ENCODE measurements at places on chromosomes 1 and 21.
A peak's percentile ranks its signal among the peaks of the same experiment; 100 is the strongest.

DNA sequence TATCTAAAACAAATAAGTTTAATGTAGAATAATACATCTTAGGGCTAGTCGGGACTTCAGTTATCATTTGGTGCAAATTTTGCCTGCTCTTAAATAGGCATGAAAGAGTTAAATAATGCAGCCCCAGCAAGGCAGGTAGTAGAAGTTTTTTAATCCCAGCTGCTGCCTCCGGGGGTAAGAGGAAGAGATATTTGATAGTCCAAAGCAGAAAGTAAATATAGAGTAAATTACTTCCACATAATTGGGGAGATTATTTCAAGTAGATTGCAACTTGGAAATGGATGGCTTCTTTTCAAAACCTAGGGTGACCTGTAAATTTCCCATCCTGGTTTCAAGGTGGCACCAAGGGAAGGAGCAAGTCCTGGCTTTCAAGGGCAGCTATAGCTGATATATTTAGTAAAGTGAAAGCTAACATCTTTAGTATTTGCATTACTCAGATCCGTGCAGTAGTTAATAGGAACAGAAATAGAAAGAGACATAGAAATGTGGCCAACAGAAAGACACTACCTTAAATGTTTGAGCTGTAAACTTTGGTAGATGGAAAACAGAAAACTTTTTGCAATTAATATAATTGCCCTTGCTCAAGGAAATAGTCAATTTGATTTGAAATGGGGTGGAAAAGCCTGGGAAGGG lies 109.1 kb downstream of the LMO4 start:
- no peak for DNase-seq

GRCh38 chr21:16535102-16535422 lies 805.3 kb downstream of the USP25 start:
- DNase-seq, result no peak

DNA sequence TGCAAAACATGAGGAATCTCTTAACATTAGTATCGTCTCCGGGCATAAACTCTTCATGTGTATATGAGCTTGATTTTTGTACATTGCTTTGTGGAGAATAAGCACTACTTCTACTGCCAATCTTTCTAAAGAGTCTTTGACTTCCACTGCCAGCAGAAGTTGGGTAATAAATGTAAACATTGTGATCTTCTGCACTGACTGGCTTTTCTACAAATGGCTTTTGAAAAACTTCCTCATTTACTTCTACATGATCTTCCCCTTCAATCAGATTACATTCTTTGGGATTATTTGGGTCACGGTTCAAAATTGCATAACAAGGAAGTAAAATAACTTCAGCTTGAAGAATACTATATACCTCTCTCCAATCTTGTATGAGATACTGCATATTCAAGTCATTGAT lies 30.4 kb upstream of the SLC44A5 start:
- DNase-seq, result no peak

GRCh38 chr1:168627370-168627769 lies 51.0 kb downstream of the XCL1 start:
- DNase-seq, result no peak

- DNase-seq, result no peak
These were observed 317.7 kb upstream of the DAB1 start for GRCh38 chr1:57741521-57741920.

GRCh38 chr1:2335721-2336455 lies 55.5 kb downstream of the MORN1 start:
- DNase-seq, result no peak

DNA sequence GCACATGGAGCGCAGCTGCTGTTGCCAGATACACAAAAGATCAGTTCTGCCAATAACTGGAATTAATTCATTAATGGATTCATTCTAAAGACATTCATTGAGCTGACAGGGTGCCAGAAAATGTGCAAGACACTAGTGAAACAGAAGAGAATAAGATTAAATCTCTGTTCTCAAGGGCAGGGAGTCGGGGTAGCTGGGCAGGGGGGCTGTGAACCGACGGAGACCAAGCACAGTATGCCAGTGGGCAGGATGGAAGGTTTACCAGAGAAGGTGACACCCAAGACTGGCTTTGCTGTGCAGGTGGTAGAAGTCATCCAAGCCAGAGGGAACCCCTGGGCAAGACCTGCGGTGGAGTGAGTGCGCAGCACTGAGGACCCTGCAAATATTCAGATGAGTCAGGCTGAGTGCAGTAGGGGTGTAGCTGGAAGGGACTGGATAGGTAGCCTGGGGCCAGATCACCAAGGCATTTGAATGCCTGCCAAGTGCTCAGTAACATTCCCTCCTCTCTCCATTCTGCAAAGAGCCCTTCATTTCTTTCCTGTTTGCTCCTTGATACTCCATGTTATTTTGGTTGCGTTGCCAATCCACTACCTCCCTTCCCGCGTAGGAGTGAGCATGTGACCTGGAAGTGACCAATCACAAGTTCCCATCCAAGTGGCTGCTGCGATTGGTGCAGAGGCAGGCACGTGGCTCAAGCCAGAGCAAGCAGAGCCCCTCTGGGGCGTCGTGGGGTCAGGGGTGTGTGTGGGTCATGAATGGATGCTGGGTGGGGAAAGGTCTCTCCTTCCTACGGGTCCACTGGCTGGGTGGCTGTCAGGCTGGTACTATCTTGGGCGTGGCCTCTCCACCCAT lies 413.1 kb downstream of the PTPRU start:
- no peak for DNase-seq

GRCh38 chr1:115888976-115889375 lies 48.0 kb upstream of the NHLH2 start:
- no peak for DNase-seq

DNA sequence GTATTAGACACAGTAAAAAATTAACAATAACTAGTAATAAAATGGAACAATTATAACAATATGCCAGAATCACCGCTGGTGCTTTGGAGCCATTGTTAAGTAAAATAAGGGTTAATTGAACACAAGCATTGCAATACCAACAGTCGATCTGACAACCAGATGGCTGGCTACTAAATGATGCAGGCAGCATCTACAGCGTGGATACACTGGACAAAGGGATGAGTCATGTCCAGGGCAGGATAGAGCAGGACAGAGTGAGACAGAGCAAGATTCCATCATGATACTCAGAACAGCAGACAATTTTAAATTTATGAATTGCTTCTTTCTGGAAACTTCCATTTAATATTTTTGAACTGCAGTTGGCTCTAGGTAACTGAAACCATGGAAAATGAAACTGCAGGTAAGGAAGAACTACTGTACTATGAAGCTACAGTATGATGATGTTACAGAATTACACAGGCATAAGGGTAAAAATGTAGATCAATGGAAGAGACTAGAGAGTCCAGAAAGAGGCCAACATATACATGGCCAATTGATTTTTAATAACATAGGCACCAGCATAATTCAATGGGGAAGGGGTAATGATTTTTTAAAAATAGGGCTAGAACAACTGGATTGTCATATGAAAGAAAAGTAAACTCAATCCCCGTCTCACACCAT lies 168.7 kb downstream of the RRAGC start:
- DNase-seq, result no peak

- peak; percentile 81 for DNase-seq
These were observed 23.3 kb downstream of the CNIH4 start for GRCh38 chr1:224380003-224380402.

- DNase-seq, result no peak
These were observed 12.8 kb downstream of the DIP2A start for GRCh38 chr21:46471514-46471913.

DNA sequence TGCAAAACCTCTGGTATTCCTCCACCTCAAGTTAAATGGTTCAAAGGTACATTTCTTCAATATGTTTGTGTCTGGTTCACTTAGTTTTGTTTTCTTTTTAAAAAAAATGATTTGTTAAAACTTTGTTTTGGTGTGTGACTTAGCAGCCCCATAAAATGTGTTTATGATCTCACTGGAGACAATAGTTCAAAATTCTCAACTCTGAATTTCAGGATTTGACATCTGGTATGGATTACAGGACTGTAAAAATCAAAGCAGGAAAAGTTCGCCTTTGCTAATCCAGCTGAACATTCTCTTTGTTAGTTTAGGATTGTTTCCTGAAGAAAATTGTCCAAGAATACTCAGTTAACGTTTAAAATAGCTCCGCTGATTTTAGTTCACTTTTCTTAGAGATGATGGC lies 231.7 kb downstream of the HMCN1 start:
- DNase-seq, result no peak

GRCh38 chr1:226697151-226697928 lies 41.7 kb downstream of the ITPKB start:
- no peak for DNase-seq

- DNase-seq, result no peak
These were observed 334.7 kb upstream of the PRMT6 start for GRCh38 chr1:106721790-106722189.

DNA sequence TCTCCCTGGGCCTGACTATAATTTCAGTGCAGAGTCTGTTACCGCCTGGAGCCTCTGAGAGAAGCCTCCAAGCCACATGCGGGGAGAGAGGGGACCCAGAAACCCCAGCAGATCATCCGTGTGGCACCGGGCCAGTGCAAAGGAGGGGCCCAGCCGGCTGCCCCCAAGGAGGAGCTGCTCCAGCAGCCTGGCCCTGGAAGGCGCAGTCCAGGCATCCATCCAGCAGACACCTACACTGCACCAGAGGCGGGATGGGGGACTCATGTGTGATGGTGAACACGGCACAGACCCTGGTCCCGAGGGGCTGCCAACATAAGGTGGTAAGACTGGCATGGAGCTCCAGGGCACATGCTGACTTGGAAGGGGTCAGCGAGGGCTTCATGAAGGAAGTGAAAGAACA lies 39.6 kb upstream of the CLSTN1 start:
- DNase-seq, result no peak

GRCh38 chr1:161491472-161491871 lies 13.8 kb upstream of the FCGR2A start:
- DNase-seq, result peak; percentile 21

- DNase-seq, result no peak
These were observed 26.8 kb upstream of the BEND5 start for GRCh38 chr1:48803474-48803873.

- DNase-seq, result peak; percentile 38
These were observed 163.3 kb downstream of the NRIP1 start for GRCh38 chr21:14901482-14901958.

DNA sequence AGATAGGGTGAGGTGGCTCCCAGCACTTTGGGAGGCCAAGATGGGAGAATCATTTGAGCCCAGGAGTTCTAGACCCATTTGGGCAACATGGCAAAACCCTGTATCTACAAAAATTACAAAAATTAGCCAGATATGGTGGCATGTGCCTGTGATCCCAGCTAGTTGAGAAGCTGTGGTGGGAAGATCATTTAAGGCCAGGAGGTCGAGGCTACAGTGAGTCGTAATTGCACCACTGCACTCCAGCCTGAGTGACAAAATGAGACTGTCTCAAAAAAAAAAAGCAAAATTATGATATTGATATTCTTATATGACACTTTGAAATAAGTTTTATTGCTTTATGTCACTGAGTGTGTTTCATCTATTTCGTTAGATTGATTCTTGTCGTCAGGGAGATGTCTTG lies 7.4 kb downstream of the ACADM start:
- no peak for DNase-seq

DNA sequence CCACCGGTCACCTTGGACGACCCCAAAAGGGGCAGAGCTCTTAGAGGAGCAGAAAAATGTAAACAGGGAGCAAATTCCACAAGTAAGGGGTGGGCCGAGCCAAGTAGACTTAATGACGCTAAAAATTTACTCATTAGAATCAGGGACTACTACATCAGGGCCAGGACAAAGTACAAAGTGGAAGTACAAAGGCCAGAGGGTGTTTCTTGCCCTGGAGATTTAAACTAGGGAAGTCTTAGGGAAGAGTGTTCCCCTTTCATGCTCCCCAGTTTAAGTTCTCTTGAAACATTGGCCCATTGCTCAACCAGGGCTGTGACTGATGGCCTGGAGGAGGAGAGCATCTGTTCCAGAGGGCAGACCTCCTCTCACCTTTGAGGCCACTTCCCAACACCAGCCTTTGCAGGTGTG lies 48.6 kb downstream of the BACH1 start:
- no peak for DNase-seq

- no peak for DNase-seq
These were observed 38.2 kb upstream of the PIGC start for GRCh38 chr1:172482044-172482443.

DNA sequence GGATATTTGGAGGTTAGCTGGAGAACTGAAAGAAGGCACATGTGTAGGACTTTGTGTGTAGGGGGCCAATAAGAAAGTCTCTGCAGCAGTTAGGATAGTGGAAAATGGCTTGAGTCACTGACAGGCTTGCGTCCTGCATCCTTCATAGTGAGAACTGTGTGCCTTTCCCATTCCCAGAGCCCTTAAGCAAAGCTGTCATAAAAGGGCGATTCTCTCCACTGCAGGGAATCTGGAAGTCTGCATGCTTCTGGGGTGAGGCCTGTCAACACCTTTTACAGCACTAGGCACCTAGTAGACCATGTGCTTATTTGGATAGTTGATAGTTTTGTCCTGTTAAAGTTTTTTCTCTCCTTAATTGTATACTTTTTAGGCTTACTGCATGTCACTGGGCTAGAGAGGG lies 39.4 kb upstream of the MACF1 start:
- DNase-seq, result no peak

DNA sequence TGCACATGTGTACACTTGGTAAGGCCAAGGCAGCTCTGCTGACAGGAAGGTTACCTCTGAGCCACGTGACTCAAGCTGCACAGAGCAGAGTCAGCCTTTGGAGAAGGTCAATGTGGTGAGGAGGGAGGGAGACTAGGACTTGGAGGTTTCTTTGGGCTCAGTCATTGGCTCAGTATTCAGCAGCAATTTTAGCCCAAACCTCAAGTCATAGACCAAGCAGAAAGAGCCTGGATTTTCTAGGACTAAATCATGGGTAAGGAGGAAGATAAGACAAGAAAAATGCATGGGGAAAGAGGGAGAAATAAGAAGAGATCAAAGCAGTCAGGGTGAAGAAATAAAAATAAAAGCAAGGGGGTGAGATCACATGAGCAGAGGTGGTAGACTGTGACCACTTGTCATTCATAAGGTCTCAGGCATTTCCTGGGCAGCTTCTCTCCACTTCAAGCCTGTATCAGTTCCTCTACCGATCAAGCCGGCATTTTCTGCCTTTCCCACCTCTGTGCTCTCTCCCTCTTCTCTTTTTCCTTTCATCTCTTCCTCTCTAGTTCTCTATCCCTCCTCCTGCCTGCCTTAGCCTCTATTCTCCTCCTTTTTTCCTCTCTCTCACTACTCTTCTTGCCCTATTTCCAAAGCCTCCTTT lies 51.7 kb upstream of the DUSP10 start:
- no peak for DNase-seq

GRCh38 chr1:155760751-155761475 lies 72.0 kb downstream of the DAP3 start:
- DNase-seq, result no peak

DNA sequence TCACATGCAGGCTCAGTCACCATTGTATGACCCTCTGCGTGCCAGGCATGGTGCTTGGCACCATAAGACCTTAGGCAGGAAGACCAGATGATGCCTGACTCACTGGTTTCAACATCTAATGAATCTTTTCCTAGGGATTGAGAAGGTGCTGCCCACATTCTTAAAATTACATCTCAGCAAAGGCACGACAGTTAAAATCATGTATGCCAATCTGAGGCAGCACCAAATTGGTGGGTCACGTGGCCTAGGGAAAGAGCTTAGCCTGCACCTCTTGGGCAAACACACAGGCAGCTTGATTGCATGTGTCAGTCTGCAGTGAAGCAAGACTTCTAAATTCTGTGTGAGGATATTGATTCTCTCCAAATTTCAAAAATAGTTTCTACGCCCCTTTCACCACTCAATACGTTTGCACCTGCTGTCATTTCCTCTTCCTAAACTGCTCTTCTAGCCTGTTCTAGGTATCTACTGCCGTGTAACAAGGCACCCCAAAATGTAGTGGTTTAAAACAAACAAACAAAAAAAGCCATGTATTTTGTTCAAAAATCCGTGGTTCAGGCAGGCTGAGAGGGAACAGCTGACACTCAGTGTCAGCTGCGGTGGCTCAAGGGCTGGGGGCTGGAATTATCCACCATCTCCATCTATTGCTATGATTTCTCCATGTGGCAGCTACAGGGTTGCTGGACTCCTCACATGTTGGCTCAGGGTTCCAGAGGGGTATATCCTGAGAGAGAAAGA lies 160.2 kb upstream of the FGGY start:
- no peak for DNase-seq

All from activated CD4-positive, alpha-beta T cell treated with anti-CD3 and anti-CD28 coated beads, Interleukin-2, Interleukin-6, amounts not matched to agents 100 ng/mL and 50 ng/mL, durations not matched to agents 16 hours and 8 hours (primary cell).